ENCODE measurements at places on chromosomes 3 and 15. TPM values are rescaled to one million over a fixed set of nuclear protein-coding genes. Genes with fewer than 3 reads are reported as not detected.
A peak's percentile ranks its signal among the peaks of the same experiment; 100 is the strongest.

GRCh38 chr3:13045904-13046568 is 27.2 kb downstream of the IQSEC1 start:
- no peak for DNase-seq

DNA sequence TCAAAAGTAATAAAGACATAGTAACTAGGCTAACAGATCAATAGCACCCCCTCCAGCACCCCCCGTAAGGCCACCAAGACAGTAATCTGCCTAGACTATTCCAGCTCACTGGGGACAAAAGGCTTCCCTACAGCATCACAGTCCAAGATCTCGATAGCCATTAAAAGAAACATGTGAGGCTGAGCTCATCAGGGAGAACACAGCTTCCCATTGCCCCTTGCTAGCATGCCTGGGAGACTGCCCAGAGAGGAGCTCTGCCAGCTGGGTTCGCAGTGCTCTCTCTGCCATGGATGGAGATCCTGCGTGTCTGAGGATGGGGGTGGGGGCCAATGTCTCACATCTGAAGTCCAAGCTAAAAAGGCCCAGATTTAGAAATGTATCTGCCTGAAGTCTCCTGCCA is 17.8 kb downstream of the LRIG1 start:
- peak; percentile 90 for DNase-seq

Gene DNAH12
- total RNA-seq: 0.19 TPM

DNA sequence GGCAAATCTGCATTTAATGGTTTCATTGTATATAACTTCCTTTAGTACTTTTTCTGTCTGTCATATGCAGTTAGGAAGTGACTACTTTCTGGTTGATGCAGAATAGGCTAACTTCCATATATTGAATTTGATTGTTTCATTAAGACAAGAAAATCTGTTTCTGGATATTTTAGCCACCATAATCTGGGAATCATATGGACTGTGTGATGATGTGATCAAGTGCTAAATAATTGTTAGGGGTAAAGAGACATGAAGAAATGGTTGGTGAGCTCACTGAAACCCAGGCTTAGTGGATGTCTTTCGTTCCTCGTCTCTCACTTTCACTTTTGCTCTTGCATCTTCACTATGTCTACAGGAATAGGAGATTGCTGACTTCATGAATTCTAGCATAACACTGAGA is 3.5 kb upstream of the MNS1 start:
- no peak for DNase-seq

Gene FBXL22
- total RNA-seq: 18.3 TPM

DNA sequence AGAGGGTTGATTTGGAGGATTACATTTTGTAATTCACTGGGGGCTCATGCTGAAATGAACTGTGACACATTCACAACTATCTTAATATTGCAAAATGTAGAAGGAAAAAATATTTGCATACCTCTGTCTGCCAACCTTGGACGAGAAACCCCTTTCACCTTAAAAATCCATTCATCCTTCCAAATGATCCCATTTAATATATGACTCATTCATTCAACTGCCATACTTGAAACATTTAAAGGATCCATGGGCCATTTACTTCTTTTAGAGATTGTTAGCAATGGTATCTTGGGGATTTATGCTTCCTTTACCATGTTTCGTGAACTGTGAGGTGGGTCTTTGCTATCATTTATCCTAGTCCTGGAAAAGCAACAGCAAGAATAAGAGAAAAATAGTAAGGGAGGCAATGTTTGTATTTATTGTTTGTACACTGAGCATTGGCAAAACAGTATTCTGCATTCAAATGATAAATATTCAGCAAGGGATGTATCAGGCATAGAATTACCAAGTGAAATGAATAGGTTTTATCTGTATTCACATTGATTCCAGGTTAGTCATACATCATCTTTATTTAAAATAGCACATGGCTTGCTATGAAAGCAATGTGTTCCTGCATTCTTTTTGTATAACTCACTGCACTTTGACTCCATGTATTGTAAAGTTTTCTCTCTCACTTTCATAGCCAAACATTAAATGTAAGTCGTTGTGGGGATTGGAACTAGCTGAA is 378.1 kb downstream of the NSUN3 start:
- no peak for DNase-seq

GRCh38 chr3:175163686-175164085 is 304.6 kb downstream of the NAALADL2 start:
- DNase-seq: no peak

GRCh38 chr15:73437543-73438109 is 5.3 kb upstream of the REC114 start:
- DNase-seq: no peak

Gene FHIT
- 21.4 TPM for total RNA-seq

GRCh38 chr3:127730666-127731295 is 58.0 kb downstream of the ABTB1 start:
- DNase-seq: peak; percentile 2

DNA sequence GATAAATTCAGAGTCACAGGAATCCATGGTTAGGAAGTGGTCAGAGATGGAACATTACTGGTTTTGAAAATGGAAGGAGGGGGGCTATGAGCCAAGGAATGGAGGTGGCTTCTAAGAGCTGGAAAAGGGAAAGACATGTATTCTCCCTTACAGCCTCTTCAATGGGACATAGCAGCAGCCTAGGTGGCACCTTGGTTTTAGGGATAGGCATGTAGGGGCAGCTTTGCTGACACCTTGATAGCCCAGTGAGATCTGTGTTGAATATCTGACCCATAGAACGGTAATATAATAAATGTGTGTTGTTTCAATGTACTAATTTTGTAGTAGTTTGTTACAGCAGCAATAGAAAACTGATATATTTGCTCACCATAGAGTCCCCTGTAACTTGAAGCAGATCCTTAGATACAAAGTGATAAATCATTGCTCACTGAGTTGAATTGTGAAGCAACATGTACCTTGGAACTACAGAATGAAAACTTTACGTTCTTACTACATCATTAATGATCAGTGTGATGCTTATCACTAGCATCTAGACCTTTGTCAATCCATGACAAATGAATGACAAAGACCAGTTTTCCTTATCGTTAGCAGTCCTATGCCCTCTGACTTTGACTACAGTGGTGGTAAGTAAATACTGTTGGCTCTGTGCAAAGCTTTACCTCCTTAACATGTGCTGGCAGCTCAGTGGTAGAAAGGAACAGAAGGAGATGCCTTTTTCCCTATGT is 53.8 kb downstream of the TMEM45A start:
- DNase-seq: no peak

- DNase-seq: no peak
Measured at GRCh38 chr3:71258116-71258515, 325.4 kb downstream of the FOXP1 start.

Gene C3orf49
- not detected for total RNA-seq

DNA sequence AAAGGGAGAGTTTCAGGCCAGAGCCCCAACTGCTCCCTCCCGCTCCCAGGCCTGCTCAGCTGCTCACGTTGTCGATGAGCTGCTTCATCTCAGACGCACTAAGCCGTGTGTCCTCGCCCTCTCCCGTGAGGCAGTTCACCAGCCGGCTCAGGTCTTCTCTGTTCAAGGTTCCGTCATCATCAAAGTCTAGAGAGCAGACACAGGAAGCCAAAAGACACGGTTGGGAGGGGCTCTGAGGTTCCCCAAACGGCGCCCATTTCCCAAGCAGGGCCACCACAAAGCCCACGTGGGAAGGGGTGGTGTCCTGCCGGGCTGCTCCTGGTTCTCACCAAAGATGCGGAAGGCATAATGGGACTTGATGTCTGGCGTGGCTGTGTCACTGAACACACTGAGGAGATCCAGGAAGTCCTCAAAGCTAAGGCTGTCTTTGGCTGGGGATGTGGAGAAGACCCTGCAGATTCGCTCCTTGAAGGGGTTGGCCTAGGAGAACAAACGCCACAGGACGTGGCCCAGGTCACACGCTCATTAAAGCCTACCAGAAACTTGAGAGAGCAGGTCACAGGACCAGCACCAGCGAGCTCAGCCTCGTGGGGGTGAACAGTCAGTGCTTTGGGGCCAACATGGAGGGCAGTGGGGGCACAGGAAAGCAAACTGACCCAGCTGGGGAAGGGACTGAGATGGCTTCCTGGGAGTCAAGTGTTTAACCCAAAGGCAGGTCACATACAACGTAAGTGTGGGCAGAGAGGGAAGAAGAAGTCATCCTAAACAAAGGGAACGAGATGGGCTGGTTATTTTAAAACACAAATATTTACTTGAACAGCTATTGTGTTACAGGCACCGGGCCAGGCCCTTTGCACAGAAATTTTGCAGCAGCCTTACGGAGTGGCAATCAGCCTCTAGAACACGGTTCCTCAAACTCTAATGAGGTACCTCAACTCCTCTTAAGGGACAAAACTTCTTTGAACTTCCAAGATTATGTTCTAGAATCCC is 2.4 kb downstream of the CIB1 start:
- DNase-seq: no peak

Gene GPR149
- total RNA-seq: not detected

GRCh38 chr3:158248261-158248660 is 138.4 kb downstream of the RSRC1 start:
- DNase-seq: no peak

DNA sequence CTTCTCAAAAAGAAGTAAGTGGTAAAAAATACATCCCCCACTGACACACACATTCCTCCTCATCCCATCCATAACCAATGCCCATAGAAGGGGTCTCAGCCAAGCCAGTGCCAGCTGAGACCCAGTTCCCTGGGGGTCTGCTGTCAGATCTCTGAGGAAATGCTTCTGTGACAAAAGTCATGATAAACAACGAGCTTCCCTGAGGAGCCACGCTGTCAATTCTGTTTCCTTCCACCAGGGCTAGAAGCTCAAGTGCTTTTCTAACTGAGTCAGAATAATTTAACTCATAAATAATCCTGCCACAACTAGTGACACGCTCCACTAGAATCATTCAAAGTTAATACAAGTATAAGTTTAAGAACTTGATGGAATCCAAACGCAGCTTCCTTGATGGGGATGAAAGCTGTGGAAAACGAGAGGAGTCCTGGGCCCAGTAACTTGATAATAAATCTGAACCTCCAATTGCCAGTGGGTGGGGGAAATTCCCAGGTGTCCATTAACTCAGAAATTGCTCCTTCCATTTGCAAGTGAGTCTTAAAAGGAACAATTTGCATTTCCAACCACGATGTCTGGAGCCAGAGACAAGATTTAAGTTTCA is 348.7 kb upstream of the LMCD1 start:
- DNase-seq: no peak

DNA sequence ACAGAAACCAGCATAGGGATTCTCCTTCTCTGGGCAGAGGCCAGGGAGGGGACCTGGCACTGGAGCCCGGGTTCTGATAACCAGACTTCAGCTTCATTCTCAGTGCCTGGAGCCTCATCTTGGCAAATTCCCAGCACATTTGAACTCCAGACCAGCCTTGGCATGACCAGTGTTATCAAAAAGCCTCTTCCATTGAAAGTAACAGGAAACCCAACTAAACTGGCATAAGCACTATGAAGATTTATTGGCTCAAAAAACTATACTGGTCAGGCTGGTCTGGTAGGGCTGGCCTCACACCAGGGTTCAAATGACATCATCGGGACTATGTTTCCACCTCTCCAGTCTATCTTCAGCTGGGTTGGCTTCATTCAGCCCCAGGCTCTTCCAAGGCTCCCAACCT is 48.1 kb upstream of the THUMPD3 start:
- no peak for DNase-seq

DNA sequence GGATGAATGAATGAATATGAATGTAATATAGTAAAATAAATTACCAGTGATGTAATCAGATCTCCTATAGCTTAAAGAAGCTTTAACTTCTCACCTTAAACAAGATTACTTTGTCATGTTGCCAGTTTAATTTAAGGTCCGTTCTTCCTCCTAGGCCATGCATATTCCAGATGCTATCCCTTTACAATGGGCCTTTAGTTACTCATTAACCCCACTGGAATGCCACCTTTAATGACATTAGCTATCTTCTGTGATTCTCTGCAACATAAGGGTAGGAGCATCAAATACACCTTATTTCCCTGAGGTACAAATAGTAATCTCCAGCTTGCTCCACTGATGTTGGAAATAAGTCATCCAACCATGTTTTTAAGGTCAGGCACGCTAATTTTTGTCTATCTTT is 63.0 kb upstream of the TIMP4 start:
- no peak for DNase-seq

DNA sequence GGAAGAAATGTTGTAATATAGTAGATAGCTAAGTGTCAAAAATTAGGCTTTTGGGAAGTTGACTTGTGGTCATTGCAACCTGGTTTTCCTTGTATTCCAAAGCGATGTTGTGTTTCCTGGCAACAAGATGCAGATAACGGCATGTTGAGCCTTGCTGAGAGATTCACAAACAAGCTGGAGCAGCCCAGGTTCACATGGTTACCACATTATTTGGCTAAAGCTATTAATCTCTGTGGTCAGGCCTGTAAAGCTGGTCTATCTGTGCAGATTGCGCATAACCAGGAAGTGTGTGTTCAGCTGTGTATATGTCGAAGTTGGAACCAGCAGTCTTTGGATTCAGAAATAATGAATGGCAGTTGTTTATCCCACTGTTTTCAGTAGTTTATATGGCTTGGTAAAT is 6.6 kb downstream of the TIPARP start:
- peak; percentile 39 for DNase-seq

Gene PCLAF
- not detected for total RNA-seq

Gene CKMT1A
- total RNA-seq: 0.43 TPM

Gene PLA2G4E
- total RNA-seq: 0.17 TPM

Gene SEMA5B
- total RNA-seq: 4.9 TPM

Gene SOX14
- not detected for total RNA-seq

Gene EFCC1
- 1.1 TPM for total RNA-seq

Gene ADAMTSL3
- 46.9 TPM for total RNA-seq

Gene P2RY13
- 1.4 TPM for total RNA-seq

DNA sequence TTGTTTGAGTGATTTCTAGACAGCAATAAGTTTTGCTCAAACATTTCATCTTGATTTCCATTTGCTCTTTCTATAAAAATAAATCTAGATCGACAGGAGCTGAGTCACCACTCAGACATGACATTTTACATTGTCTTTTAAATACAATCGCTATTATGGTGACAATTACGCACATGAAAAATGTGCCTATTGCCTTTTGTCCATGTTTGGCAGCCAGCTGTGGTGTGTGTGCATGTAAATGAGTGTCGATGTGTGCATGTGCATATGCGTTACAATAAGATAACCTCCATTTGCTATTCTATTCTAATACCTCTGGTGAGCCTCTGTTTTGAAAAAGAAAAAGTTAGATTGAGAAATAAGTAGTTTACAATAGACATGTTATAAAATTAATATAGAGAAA is 89.7 kb upstream of the GRM7 start:
- no peak for DNase-seq

DNA sequence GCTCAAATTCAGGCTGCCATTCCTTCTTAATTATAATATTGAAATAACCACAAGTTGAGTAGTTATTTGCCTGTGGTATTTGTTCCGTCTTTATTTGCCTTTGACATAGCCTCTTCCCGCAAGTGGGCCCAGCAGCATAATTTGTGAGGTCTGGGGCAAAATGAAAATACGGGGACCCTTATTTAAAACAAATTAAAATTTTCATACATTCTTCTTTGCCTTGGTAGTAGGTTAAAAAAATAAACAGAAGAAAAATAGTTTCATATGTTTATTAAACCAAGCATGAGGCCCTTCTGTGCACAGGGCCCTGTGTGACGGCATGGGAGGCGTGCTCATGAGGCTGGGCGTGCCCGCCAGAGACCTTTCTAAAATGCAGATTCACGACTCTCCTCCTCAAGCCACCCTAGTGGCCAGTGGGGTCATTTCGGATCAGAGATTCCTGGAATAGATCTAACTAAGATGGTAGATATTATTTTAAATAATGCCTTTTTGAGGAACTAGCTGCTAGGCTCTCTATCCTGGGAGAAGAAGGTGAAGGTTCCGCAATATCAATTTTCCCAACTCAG is 35.4 kb downstream of the MASP1 start:
- no peak for DNase-seq

- DNase-seq: peak; percentile 71
Measured at GRCh38 chr3:178454726-178455125, 81.5 kb upstream of the KCNMB2 start.

All from right cardiac atrium (tissue), 5 donors.